ENCODE measurements at places on chromosomes 11 and 22.

DNA sequence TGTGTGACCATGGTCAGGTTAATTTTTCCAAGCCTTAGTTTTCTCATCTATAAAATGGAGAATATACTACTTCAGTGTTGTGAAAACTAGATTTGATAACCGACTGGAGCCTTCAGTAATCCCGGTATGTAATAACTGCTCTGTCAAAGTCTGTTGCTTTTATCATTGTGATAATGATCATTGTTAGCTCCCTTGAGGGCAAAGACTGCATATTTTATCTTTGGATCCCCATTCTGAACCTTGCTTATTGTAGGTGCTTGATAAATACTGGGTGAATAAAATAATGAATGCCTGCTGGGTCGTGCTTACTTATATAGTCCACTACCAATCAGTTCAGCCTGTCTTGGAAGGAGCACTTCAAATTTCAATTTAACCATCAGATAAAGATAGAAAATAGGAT, 105.3 kb downstream of the ARFGAP2 start:
- DNase-seq = no peak

DNA sequence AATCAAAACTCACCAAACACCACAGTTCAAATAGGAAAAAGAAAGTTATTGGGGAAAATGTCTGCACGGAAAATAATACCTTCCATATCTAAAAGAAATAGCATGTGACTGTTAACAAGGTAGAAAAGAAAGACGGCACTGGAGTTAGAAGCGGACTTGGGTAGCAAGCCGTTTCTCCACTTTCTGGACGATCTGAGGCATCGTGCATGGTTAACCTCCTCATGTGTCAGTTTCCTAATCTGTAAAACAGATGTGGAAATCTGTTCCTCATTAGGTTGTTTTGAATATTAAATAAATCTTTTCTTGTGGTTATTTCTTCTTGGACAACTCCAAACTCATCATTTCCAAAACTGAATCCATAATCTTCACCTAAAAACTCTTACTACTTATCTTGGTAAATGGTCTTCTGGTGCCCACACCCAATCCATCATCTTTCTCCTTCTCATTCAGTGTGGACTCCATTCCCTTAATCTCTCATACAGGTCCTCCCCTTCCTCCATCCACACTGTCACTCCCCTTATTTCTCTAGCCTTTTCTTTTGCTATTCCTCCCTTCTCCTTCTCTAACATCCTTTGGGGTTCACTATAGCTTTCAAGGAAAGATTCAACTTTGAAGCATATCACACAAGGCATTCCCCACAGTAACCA, 53.5 kb downstream of the VSIG10L2 start:
- DNase-seq = no peak

- DNase-seq = no peak
Observed at GRCh38 chr11:65116370-65117205, 913 bp downstream of the ZNHIT2 start.

- no peak for DNase-seq
Observed at GRCh38 chr11:2219318-2220017, 47.9 kb upstream of the TH start.

- DNase-seq = no peak
Observed at GRCh38 chr11:26867286-26867685, 126.6 kb upstream of the FIBIN start.

GRCh38 chr11:131109257-131109656, 193.0 kb upstream of the SNX19 start:
- DNase-seq = no peak

- DNase-seq = no peak
Observed at GRCh38 chr11:10401256-10401655, 53.8 kb upstream of the AMPD3 start.

DNA sequence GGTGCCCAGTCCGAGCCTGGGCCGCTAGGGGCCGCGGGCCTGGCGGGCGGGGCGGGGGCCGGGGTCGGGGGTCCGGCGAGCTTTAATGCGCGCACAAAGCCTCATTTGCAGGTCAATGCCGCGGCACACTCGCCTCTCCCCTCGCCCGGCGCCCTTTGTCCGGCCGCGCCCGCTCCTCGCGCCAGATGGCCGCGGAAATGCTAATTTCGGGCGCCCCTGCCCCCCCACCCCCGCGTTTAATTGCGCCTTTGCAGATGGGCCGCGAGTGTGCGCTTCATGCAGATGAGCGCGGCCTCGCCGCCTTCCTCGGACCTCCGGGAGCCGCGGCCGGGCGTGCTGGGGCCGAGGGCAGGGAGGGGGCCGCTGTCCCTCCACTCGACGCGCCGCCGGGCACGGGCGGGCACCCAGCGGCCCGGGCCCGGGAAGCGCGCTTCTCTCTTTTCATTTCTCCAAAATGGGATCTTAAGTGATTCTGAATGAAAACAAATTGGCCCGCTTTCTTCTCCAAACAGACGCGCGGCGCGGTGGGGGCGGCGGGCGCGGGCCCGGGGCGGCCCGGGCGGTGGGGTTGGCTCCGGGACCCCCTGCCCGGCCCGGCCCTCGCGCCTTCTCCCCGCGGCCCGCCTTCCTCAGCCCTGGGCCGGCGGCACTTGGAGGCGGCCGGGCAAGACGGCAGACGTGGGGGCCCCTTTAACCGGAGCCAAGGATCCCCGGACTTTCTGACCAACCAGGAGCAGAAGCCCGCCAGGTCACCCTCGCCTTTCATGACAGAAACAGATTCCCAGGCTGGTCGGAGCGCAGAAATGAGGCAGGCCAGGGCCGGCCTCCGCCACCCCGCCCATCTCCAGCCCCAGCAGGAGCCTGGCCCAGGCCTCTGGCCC, 22.9 kb downstream of the CDKN1C start:
- DNase-seq = no peak

- DNase-seq = no peak
Observed at GRCh38 chr22:20131597-20131858, at the start of gene ZDHHC8. Gene ZDHHC8 (plus strand): TSS chr22:20131804. CDS start chr22:20131948, 144 bp downstream.

DNA sequence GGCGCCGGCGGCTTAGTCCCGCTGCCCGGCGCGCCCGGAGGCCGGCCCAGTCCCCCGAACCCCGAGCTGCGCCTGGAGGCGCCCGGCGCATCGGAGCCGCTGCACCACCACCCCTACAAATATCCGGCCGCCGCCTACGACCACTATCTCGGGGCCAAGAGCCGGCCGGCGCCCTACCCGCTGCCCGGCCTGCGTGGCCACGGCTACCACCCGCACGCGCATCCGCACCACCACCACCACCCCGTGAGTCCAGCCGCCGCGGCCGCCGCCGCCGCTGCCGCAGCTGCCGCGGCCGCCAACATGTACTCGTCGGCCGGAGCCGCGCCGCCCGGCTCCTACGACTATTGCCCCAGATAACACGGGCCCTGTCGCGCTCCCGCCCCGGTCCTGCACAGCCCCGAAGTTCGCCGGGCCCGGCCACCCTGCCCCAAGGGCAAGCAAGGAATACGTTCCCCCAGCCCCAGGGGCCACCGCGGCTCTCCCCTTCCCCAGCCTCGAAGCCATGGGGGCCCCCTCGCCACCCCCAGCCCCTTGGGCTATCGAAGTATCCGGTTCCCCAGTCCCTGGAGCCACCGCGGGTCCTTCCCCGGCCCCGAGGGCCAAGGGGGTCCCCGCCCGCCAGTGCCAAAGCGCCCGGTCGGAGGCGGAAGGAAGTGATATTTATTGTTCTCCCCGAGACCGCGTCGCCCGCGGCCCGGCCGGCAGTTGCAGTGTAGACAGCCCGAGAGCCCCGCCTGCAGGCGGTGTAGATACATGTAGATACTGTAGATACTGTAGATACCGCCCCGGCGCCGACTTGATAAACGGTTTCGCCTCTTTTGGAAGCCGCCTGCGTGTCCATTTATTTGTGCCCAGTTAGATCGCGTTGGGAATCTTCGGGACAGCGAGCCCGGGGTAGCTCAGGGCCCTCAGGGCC, 6.2 kb downstream of the TBX1 start:
- no peak for DNase-seq

GRCh38 chr11:8085011-8085645, 4.1 kb downstream of the TUB start:
- no peak for DNase-seq

DNA sequence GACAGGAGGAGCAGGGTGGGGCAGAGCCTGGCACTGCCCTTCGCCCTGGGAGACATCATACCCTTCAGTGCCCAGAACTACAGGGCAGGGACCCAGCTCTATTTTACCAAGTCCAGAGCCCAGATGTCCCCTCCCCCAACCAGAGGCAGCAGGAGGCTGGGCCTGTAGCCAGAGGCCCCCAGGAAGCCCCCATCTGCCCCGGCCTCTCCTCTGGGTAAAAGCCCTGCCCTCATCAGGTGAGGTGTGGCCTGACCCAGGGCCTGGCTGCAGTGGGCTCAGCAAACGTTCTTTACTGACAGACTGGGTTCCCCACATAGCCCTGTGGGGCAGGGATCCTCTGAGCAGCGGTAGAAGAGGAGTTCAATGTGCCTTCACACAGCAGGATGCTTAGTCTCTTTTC, 51.8 kb upstream of the SLC22A12 start:
- DNase-seq = no peak

- peak; percentile 97 for DNase-seq
Observed at GRCh38 chr11:8832571-8833260, 78.3 kb upstream of the AKIP1 start.

GRCh38 chr11:35103366-35104208, 35.4 kb upstream of the CD44 start:
- DNase-seq = peak; percentile 48

DNA sequence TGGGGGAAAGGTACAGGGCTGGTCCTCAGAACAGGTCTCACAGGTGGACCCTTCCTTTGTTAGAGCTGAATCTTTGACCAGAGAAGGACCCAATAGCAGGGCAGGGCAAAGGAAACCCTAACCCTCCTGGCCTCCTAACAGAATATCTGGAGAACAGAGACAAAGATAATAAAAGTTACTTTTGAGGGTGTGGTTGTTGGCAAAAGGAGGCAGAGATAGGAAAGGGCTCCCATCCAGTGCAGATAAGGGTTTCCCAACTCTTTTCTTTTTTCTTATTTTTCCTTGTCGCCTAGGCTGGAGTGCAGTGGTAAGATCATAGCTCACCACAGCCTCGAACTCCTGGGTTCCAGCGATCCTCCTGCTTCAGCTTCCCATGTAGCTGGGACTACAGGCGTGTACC, 11.9 kb downstream of the PCSK7 start:
- DNase-seq = no peak

- DNase-seq = no peak
Observed at GRCh38 chr11:33694346-33695050, 6.1 kb downstream of the C11orf91 start.

GRCh38 chr11:111944651-111945051, 7.5 kb downstream of the DIXDC1 start:
- no peak for DNase-seq

DNA sequence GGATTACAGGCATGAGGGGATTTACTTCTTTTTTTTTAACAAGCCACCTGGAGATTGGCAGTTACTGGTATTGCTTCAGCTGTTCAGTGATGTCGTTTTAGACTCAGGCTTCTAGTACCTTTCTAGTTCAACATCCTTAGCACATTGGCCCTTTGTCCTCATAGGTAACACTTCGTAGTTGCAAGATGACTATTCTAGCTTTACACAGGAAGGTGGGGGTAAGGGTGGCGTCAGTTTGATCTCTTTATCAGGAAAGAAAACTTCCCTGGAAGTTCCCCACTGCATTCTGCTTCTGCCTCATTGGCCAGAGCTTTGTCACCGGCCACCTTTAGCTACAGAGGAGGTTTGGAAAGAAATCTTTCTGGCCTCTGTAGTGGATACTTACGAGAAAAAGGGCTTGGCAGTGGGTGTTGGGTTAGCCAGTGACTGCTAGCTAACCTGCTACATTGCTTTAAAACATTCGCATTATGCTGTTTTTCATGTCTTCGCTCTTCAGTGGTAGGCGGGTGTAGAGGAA, 40.7 kb downstream of the SFI1 start:
- DNase-seq = peak; percentile 3

DNA sequence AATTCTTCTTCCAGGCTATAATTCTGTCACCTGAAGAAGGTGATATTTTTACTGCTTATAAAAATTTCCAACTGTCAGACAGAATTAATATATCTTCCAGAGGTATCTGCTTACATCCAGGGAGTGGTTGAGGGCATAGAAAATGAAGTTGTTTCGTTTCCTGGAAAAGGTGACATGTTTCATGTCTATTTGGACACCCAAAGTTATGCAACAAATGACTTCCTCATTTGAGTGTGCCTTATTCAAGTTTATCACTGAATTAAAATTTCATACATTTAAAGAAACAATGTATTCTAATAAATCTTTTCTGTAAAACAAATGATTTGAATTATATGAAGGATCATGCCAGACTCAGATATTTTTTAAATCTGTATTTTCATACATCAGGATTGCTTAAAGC, 8.5 kb upstream of the GRAMD1B start:
- DNase-seq = no peak

GRCh38 chr11:68798221-68798813, 43.4 kb downstream of the CPT1A start:
- DNase-seq = peak; percentile 17

GRCh38 chr11:96127596-96127959, 203.7 kb upstream of the MTMR2 start:
- no peak for DNase-seq

DNA sequence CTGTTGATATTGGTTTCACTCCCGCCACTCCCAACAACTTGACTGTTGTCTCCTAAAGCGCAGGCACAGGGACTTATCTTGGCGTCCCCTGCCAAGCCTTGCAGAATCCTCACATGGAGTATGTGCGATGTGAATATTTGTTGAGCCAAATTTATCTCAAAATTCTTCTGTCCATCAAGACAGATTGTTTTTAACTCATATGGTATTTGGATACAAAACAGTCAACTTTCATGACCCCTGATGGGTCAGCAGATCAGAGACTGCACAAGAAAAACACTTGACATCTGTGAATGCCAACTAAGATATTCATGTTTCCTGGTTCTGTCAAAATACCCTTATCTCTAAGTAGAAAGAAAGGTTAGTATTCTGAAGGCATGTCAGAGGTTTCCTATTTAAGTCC, 221.7 kb upstream of the BLID start:
- DNase-seq = no peak

GRCh38 chr22:48894804-48895250, 932.8 kb downstream of the BRD1 start:
- DNase-seq = no peak

- no peak for DNase-seq
Observed at GRCh38 chr11:48017831-48018527, 37.6 kb downstream of the PTPRJ start.

DNA sequence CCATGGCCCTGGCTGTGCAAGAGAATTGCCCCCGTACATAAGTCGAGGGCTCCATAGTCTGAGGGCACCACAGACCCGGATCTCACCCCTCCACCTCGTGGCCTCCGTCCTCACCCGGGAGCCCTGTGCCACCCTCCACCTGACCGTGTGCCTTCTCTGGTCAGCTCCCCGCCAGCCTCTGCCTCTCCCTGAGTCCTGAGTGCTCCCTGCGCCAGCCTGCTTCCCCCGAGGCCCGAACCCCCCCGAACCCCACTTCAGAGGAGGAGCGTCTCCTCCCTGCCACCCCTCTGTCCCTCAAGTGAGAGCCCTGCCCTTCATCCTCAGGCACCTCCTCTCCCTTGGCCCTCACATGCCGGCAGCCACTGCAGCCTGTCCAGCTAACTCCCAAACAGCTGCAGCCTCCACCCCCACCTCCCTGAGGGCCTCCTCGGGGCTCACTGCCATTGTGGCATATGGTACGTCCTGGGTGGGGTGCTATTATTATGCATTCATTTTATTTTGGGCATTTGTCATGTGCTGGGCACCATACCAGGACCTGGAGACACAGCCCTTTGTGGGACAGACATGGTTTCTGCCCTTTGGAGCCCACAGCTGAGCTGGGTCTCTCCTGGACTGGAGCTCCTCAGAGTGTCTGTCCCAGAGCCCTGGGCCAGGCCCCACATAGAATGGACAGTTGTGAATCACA, 67.2 kb downstream of the MYO7A start:
- DNase-seq = peak; percentile 83

Data from NCI-H524 (cell line).